ENCODE measurements at places on chromosomes 5 and 9.

- DNase-seq: no peak
Measured at GRCh38 chr5:5383461-5383860, 39.0 kb upstream of the ICE1 start.

DNA sequence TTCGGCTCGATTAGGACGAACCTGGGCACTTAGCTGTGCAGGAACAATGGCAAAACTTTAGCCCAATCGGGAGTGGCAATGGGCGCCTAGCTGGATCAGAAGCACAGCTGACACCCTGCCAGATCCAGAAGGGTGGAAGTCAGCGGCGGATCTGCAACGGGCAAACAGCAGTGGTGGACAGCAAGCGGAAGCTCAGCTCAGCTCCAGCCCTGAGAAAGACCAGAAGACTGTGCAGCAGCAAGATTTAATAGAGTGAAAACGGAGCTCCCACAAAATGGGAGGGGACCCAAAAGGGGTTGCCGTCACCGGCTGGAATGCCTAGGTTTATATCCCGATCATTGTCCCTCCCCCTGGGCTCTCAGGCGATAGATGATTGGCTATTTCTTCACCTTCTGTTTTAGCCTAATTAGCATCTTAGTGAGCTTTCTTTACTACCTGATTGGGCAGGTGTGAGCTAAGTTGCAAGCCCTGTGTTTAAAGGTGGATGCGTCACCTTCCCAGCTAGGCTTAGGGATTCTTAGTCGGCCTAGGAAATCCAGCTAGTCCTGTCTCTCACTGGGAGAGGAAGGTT, 1237.9 kb downstream of the CDH12 start:
- no peak for DNase-seq

- DNase-seq: no peak
Measured at GRCh38 chr5:172724242-172725183, 46.5 kb downstream of the DUSP1 start.

DNA sequence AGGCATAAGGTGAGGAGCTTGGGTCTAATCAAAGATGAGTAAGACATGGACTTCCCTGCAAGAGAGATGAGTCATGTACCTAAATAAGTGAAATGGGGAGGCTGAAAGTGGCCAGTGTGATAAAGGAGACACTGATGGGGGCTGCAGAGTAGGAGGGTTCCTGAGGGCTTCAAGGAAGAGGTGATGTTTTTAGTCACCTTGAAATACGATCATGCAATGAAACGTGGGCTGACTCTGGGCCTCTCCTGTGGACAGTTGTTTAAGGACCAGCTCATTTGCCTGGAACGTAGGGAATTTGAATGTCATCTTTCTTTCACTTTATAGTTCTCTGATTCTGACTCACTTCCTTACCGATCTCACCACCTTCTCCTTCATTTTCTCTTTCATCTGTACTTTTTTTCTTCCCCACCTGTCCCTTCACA, 49.6 kb upstream of the CPLX2 start:
- no peak for DNase-seq

DNA sequence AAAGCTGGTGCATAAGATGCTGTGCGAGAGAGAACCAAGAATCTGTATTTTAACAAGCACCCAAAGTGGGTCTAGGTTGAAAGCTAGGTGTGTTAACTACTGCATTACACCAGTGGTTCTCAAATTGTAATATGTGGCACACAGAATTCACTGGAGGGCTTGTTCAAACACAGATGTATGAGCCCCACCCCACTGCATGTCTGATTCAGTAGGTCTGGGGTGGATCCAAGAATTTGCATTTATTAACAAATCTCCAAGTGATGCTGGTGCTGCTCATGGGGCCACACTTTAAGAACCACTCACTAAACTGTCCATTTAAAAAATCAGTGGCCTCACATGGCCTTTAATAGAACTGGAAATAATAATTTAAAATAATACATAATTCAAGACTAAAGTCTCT, 40.4 kb downstream of the LPAR1 start:
- DNase-seq: no peak

DNA sequence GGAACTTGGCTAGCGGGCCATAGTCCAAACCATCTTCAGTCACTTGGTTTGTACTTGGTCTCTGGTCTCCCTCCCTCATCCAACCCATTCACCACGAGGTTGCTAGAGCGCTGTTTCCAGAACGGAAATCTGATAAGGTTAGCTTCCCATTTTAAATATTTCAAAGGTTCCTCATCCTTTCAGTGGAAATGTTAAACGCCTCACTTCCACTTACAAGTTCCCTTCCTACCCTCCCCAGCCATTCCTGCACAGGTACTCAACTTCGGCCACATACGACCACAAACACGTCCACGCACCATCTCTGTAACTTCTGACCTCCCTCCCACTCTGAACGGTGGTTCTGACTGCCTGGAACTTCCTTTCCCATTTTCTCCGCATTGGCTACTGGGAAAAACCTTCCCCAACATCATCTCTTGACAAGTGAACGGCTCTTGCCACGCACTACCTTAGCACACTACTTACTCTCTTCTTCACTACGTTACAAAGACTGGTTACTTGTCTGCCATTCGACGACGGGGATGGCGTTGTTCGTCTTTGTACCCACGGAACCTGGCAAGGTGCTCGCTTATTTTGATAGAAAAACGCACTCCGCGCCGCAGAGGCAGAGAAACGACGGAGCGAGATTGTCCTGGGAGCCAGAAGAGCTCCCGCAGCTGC, 629 bp downstream of the CCNH start:
- no peak for DNase-seq

- DNase-seq: no peak
Measured at GRCh38 chr9:83523684-83524083, 14.5 kb downstream of the FRMD3 start.

DNA sequence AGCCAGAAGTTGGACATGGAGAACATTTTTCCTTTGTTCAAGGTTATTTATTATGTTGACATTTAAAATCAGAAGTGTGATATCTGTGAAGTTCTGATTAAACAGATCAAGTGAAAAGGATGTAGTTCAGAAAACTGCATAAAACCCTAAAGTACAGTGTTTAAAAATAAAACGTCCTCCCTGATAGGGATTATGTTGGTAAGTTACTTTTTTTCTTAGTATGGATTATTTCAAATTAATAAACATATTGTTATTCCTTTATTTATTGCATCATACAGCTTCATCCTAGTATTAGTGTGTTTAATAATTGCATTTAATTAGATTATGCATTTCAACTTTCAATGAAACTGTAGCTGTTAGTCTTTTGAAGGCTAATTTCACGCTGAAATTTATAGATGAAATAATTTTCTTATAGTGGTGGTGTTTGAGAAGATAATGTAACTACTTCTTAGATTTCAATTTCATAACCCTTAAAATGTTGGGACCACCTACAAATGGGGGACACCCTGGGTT, 157.9 kb upstream of the DMRT1 start:
- DNase-seq: no peak

GRCh38 chr9:126893079-126893478, 21.5 kb upstream of the RALGPS1 start:
- no peak for DNase-seq

GRCh38 chr5:51377151-51378060, 5.8 kb upstream of the ISL1 start:
- no peak for DNase-seq

DNA sequence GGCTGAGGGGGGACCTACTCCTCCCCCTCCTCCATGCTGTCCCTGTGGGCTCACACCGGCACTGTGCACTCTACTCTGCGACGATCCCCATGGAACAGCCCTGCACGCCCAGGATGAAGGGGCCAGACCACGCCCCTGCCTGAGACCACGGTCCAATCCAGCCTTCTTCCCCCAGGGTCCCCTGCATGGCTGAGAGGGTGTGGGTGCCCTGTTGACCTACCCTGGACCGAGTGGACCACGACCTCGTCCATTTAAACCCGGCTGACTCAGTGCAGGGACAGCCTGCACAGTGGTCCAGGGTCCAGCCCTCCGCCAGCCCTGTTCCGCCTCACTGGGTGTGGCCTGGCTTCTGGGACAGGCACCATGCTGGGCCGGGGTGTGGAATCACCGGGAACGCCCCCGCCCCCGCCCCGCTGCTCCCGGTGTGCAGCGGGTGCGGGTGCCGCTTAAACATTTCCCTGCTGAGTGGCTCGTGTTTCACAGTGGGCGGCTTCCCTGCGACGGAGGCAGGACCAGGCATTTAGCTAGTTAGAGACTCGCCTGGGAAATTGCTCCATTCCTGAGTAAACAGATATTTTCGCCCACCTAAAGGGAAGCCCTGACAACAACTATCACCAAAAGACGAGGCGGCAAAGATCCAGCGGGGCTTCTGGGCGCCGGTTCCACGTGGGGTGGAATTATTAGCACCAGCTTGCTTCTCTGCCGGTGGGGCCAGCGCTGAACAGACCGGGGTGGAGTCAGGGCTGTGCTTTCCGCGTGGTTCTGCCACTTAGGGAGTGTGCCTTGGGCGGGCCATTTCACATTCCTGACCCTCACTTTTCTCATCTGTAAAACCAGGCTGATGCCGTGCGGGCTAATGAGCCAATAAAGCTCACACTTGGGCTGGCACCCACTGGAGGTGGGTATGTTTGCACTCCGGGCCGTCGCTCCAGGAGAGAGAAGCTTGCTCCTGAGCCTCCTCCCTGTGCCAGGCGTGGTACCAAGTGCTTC, 22.6 kb downstream of the DBH start:
- peak; percentile 6 for DNase-seq

GRCh38 chr9:109437286-109437685, 60.8 kb downstream of the PTPN3 start:
- no peak for DNase-seq

GRCh38 chr9:33458444-33458843, 11.1 kb upstream of the AQP3 start:
- no peak for DNase-seq

DNA sequence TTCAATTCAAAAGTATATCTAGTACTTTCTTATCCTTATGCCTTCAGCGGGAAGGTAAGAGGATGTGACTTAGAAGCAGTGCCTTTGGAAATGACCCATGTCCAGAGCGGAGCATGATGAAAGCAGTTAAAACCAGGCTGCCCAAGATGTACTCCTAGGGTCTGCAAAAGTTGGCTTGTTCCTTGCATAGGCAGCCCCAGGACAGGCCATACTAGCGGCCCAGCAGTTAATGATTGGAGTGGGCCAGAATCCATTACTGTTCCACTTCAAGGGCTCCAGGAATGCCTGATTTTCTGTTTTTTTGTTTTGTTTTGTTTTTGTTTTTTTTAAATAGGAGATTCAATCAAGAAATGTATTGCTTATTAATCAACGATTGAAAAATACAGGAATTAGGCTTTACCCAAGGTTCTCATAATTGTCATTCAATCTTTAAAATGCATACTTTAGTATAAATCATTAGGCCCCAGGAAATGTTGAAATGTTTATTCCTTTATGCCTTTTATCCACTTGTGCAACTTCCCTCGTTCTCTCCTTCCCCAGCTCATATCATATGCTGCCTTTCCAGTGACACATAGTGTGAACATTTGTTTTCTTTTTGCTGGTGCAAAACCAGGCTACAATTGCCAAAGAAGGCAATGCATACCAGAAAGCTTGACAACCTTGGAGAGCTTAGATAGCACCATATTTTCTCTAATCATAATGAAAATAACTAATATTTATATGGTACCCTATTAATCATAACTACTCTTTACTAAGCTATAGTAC, 190.8 kb downstream of the ARHGEF28 start:
- DNase-seq: peak; percentile 63

GRCh38 chr5:143649937-143650621, 161.9 kb upstream of the HMHB1 start:
- no peak for DNase-seq
